DMS79 (cell line): ENCODE measurements at places on chromosomes 2 and 18.

DNA sequence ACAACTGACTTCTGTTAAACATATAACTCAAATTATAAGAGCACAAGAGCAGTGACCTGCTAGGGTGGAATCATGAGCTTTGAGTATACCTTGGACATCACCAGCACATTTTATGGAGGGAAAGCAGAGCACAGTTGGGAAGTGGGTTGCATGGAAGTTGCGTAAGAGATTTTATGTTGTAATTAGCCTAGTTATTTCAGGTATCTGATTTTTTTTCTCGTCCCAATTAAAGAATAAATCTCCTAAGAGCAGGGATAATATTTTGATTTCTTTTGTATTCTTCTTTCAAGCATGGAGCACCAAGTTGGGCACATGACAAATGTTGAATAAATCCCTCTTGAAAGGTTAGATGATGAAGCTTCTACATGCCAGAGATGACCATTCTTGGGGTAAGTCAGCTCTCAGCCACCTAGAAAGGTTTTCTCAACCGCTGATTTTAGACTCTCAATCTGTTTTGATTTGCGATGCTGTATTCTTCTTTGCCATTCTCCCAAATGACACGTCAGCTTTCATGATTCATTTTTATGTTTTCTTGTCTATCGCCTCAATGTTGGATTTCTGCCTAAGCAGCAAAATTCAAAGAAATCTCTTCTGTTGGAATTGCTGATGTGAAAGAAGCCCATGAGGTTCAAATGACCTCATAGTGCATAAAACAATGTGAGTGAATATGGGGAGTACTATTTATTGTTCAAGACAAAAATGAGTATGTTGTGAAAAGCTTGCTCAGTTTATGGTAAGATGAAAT is 15.3 kb upstream of the FN1 start:
- no peak for DNase-seq

DNA sequence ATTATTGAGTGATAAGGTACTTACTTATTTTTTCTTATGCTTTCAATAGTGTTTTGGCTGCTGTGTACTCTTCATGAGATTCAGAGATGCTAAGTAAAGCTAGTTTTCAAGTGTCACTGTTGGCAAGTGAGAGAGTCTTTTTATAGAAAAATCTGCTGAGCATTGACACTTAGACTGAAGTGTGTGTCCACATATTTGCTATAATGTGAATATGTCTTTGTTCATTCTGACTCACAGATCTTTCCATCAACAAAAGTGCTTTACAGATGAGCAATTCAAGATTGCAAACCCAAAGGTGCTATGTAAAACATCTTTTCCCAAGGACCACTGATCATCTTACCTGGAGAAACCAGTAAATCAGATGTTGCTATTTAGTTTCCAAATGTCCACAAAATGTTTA is 410.6 kb upstream of the FIGN start:
- no peak for DNase-seq

GRCh38 chr2:187310701-187311100 is 137.4 kb downstream of the CALCRL start:
- DNase-seq, result no peak

- DNase-seq, result no peak
Observed at GRCh38 chr2:64796926-64797325, 143.2 kb upstream of the SERTAD2 start.

GRCh38 chr2:240126731-240127130 is 9.4 kb downstream of the COPS9 start:
- no peak for DNase-seq

GRCh38 chr2:118495290-118495689 is 352.2 kb downstream of the EN1 start:
- DNase-seq, result no peak

GRCh38 chr18:38198956-38199355 is 633.4 kb upstream of the CELF4 start:
- no peak for DNase-seq

DNA sequence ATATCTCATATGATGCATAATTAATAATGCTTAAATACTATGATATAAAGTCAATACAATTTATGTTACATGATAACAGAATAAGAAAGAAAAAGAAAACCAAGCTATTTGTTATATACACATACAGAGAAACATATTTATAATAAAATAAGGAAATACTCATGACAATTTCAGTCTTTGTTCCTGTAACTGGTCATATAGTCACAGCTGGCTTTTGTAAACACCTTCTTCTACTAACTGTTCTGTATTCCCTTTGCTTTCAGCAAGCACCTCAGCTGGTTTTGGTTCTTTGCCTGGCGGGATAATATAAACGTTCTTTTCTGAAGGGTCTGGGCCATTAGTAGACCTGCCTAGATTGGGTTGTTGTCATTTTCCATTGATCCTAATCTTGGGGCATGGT is 158.5 kb downstream of the COPS8 start:
- no peak for DNase-seq

- no peak for DNase-seq
Observed at GRCh38 chr2:88211003-88211808, 41.1 kb downstream of the THNSL2 start.

DNA sequence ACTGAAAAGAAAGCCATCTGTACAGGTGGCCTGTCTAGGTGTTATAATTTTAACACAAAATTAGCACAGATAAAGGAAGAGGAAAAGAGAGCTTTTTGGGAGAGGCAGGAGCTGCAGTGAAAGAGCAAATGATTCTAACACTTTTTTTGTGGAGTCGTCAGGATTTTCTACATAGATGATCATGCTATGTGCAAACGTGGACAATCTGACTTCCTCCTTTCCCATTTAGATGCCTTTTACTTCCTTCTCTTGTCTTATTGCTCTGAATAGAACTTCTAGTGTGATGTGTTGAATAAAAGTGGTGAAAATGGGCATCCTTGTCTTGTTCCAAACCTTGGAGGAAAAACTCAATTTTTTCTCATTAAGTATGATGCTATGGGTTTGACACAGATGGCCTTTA is 334.5 kb downstream of the NBAS start:
- DNase-seq, result no peak

DNA sequence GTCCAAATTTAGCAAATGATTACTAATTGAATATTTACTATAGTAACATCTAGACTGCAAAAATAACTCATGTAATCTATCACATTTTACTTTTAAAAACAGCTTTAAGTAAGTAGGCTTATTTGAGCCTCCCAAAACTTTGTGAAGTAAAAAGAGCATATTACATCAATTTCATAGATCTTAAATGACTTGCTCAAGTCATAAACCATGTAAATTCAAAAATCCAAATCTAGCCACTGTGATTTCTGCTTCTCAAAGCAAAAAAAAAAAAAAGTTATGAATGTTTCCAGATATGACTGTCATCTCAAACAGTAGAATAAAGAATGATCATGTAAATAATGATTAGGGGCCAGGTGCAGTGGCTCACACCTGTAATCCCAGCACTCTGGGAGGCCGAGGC is 37.5 kb downstream of the CACNB4 start:
- DNase-seq, result no peak

DNA sequence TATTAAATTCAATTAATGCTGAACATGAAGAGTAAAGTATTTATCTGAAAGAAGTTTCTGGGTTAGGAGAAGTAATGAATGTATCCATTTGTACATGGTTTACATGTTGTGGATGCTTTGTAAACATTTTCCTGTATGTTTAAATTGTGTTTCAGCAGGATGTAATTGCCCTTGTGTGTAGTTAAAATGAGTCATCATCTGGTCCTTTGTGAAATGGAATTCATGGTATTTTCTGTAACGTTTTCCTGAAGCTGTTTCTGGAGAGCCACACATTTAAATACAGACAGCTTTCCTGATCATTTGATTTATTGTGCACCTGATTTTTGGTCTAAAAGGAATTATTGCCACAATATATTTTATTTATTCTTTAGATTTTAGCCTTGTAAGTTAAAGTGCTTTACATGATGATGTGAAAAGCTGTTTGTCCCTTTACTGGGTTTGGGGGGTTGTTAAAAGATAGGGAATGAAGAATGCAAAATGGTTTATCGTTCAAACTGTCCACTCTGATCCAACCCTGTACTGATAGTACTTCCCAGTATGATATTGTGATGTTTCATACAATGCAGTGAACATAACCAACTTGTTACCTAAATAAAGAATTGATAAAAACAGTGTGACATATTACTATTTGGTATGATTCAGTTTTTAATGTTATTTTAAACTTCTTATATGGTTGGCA is 41.7 kb upstream of the SLC3A1 start:
- DNase-seq, result no peak

DNA sequence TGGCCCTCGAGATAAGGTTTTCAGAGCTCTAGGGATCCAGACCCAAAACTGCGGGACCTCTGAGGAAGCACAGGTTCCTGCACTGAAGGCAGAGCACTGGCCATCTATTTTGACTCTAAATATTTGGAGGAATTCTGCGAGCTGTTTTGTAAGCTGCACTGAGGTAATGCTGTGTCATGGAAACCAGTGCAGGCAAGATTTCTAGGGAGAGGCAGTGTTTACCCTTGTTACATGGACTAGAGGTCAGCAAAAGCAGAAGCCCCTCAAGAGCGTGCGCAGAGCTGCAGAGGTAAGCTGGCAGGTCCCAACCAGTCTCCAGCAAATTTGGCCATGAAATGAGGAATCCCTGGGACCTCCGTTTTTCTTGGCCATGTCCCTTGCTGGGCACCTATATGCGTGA is 137.3 kb downstream of the RNF152 start:
- DNase-seq, result no peak

DNA sequence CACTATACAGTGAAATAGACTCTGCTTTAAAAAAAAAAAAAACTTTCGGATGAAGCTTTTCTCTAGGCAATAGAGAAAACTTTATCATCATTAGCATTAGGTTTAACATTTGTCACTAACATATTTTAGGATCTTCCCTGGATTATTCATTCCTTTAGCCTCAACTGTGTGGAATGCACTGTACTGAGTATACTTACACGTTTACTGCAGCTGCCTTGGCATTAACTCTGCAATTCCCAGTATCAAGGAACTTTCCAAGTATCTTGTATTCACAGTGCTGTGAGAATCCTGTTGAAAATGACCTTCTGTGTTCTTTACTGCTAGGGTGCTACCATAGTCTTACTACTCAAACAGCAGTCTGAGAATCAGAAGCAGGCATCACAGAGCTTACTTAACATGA is 328.2 kb upstream of the COL3A1 start:
- DNase-seq, result no peak

GRCh38 chr2:160651416-160652200 is 158.0 kb upstream of the RBMS1 start:
- DNase-seq, result no peak

- no peak for DNase-seq
Observed at GRCh38 chr2:30223413-30223874, 7.9 kb upstream of the LBH start.

GRCh38 chr2:205913668-205914067 is 172.3 kb downstream of the INO80D start:
- DNase-seq, result no peak

DNA sequence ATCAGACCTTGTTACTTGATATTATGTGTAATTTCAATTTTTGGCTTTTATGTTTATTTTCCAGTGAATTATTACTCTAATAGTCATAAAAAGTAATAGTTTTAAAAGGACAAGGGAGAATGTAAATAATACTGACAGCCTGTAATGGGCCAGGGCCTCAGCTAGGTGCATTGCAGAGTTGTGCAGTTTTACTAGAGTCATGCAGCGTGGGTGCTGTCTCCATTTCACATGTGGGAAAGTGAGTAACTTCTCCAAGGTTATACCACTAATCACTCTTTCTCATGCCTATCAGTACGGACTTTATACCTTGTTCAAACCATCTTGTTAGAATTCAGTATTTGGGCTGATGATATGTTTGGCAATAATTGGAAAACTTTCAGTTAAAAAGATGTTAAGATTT is 73.3 kb downstream of the UGGT1 start:
- DNase-seq, result no peak

DNA sequence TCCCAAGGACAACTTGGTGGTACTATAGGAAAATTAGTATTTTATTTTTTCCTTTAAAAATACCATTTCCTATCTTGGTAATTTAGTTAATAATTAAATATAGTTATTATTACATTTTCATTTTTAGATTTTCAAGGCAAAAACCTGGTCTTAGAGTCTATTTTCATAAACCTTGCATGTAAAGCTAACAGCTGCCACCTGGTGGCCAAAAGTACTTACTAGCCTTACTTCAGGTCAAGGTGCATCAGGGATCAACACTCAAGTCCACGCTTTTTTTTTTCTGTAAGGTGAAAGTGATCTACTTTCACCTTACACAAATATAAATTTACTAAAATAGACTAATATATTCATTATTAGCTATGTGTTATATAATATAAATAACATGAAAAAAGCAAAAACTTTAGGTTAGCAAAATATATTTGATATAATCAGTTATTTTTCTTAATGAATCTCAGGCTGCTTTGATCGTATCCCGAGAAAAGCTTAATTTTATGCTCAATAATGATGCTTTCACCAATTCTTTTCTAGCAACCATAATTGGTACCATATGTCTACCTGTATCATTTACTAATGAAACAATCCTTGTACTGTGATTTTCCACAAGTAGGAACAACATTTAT is 62.5 kb downstream of the RELCH start:
- peak; percentile 46 for DNase-seq

GRCh38 chr2:174760845-174761473 is 3.3 kb downstream of the CHRNA1 start:
- no peak for DNase-seq

DNA sequence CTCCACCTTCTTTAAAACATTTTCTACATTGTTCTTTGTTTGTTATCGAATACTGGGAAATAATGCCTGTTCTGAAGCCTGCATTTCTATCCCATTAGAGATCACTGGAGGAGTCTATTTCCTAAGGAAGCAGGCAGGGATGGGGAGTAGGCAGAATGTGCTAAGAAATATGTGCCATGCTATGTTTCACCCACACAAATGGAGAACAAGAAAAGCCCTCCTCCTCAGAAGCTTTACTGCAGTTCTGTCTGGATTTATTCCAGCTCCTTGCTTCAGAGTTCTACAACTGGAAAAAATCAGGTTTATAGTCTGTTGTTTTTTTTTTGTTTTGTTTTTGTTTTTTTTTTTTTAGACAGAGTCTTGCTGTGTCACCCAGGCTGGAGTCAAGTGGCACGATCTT is 825.1 kb downstream of the SLC4A3 start:
- DNase-seq, result no peak

GRCh38 chr2:21175895-21176646 is 52.3 kb downstream of the TDRD15 start:
- no peak for DNase-seq

- DNase-seq, result no peak
Observed at GRCh38 chr18:77373730-77374445, 124.2 kb downstream of the GALR1 start.
